ENCODE measurements at places on chromosomes 11 and 22.

DNA sequence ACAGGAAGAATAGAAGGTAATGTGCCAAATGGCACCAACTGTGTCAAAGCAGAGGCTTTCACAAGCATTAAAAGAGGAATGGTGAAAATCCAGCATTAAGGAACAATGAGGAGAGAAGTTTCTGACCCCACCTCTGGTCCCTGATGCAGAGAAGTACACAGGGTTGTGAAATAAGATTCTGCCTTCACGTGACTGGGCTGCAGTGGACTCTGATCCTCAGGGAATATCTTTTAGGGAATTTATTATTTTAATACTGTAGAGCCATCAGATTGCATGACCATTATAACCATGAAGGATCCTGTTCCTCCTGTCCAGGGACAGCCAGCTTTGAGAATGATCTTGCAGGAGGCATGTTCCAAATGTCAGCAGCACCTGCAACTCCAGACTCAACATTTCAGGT, 74.4 kb upstream of the FAR1 start:
- DNase-seq = no peak

GRCh38 chr11:96205460-96205809, 137.6 kb downstream of the MAML2 start:
- DNase-seq = no peak

DNA sequence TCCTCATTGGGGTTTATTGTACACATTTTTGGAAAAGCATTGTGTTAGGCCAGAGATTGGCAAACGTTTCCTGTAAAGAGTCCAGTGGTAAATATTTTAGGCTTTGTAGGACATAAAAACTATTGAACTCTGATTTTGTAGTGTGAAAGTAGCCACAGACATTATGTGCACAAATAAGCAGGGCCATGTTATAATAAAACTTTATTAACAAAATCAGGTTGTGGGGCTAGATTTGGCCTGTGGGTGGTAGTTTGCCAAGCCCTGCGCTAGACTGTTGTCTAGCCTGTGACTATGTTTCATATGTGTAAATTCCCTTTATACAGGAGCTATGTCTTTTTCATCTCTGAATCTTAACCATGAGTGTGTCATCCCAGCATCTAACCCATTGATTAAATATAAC, 104.1 kb downstream of the FBXO7 start:
- DNase-seq = no peak

DNA sequence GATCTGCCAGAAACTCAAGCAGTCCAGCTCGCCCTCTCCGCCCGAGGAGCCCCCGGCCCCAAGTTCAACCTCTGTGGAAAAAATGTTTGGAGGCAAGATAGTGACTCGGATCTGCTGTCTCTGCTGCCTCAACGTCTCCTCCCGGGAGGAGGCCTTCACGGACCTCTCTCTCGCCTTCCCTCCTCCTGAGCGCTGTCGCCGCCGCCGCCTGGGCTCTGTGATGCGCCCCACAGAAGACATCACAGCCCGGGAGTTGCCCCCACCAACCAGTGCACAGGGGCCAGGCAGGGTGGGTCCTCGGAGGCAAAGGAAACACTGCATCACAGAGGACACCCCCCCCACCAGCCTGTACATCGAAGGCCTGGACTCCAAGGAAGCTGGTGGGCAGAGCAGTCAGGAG, 20.8 kb downstream of the USP35 start:
- DNase-seq = no peak

DNA sequence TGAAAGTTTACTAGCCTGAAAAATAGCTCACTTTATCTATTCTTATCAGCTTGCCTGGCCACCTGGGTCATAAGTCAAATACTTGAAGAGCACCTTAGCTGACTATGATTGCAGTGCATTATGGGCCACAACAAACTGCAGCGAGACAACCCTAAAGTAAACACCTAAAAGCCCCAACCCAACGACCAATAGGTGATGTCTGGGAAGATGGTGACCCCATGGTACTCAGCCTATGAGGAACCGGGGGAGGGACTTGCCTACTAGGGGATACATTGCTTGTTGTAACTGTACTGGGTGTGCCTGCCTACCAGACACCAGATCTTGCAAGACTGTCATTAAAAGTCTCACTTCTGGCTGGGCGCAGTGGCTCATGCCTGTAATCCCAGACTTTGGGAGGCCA, 35.6 kb upstream of the APOBEC3A start:
- DNase-seq = no peak

DNA sequence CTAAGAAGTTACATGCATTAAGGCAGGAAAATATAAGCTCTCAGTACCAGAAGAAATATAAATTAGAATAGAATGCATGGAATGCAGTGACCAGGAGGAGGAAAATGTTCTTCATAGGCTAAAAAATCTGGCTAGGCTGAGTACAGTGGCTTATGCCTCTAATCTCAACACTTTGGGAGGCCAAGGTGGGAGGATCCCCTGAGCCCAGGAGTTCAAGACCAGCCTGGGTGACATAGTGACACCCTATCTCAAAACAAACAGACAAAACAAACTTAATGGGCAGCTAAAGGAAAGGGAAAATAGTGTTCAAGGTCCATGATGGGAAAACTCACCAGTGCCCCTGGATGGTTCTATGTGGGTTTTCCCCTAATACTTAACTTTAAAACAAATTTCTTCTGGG, 78.3 kb upstream of the RASSF10 start:
- DNase-seq = no peak

- DNase-seq = no peak
Observed at GRCh38 chr11:77374108-77374507, 72.6 kb upstream of the GDPD4 start.

GRCh38 chr22:23527971-23528740, 51.9 kb downstream of the IGLL1 start:
- DNase-seq = no peak

DNA sequence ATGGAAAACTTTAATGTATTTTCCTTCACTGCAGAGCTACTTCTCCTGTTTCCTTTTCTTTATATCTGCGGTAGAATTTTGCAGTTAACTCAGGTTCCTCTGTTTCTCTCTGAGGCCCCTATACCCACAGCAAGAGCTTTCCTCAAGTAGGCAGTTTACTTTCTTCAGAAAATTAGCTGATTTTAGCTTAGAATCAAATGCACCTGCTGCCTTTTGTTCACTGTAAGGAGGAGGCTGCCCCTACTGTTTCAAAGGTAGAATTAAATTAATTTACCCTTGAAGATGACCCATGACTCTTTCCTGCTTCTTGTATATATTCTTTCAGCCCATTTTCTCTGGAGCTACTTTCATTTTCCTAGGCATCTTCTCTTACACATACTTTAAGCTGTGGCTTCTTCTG, 68.7 kb upstream of the GDPD4 start:
- DNase-seq = no peak

GRCh38 chr11:22928207-22928917, 68.1 kb upstream of the CCDC179 start:
- DNase-seq = no peak

- no peak for DNase-seq
Observed at GRCh38 chr11:123228496-123229163, 33.6 kb upstream of the CLMP start.

DNA sequence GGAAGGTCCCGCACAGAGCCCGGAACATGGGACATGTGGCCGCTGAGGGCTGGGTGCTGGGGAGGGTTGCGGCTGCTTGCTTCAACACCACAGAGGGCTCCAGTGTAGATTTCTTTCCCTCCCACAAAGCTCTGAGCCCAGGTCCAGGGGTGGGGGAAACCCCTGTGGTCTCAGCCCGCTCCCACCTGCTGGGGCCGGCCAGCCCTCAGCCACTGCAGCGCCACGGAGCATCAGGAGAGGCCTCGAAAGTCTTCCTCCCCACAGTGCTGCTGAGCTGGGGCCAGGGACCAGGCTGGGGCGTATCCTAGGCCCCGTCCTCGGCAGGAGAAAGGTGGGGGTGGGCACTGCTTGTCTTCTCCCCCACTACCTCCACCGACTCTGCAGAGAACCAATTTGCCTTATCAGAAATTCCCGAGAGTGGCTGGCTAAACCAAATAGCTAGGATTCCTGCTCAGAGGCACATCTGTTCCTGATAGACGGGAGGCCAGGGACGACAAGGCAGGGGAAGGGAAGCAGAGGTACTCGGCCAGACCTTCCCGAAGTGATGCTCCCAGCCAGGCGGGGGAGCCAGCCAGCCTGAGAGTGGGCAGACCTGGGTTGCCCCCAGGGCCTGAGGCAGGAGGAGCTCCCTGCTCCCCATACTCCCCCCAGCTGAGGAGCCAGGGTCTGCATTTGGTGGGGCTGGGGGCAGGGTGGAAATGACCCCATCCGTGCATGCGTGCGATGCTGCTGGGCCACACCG, 18.7 kb downstream of the IGF2 start:
- DNase-seq = no peak

GRCh38 chr11:45982656-45983470, 60.4 kb downstream of the LARGE2 start:
- no peak for DNase-seq

GRCh38 chr11:79506734-79507344, 66.0 kb upstream of the TENM4 start:
- DNase-seq = no peak

DNA sequence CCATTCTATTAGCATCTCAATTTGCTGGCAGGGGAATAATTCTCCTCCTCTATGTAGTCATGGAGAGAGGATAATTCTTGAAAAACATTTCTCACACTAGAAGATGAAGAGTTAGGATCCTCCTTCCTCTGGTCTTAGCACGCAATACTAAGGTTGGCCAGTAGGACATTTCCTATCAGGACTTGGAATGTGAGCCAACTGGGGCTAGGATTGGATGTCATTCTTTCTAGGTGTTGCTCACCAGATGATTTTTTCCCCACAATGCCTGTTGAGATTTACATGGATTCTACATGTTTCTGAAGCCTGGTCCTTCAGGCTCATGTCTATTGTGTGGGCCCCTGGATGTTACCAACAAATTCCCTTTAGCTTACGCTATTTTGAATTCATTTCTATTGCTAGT, 28.0 kb downstream of the SLN start:
- DNase-seq = no peak

GRCh38 chr22:38494939-38495338, 11.2 kb downstream of the DDX17 start:
- DNase-seq = no peak

DNA sequence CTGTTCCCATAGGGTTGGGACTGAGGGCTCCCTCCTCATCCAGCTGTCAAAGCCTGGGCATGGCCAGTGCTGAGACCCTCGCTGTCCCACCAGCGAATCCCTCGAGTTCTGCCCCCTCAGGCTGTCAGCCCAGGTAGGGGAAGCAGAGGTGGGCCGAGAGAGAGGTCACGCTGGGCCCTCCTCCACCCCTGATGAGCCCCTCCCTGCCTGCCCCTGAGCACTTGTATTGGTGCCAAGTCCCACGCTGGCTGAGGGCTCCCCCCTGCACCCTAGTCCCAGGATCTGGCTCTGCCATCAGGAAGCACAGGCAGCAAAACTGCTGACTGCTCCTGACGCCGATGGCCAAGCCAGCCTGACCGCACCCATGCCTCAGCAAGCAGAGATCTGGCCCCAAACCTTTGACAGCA, 3.3 kb downstream of the PRR33 start:
- DNase-seq = no peak

DNA sequence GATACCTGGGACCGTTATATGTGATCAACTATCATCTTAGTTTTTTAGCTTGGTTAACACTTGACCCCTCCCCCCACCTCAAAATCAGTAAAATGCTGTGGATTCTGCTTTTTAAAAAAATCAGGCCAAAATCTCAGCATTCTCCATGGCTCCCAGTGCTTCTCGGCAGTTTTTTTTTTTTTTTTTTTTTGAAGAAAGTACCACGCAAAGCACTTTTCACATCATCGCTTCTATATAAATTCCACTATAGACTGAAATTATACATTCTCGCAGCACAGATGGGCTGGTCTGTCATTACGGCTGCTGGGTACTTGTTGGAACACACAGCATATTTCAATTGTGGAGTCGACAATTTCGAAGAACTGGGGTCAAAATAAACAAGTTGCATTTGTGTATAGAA, 67.7 kb upstream of the PPARA start:
- no peak for DNase-seq

DNA sequence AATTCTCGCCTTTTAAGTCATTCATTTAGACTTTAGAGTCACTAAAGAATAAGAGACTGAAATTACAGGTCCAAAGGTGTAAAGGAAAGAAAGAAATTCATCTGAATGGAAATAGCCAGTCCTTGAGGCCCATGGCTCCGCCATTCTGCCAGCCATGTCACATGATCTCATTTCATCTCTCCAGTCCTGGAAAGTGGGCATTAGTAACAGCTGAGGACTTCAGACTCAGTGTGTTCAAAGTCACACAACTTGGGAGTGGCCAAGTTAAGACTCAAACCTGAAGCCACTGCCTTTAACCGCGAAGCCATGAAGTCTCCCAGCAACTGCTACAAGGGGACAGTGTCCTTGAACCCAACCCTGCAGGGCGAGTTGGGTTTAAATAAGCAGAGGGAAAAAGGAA, 103.7 kb downstream of the PRR5L start:
- DNase-seq = no peak

DNA sequence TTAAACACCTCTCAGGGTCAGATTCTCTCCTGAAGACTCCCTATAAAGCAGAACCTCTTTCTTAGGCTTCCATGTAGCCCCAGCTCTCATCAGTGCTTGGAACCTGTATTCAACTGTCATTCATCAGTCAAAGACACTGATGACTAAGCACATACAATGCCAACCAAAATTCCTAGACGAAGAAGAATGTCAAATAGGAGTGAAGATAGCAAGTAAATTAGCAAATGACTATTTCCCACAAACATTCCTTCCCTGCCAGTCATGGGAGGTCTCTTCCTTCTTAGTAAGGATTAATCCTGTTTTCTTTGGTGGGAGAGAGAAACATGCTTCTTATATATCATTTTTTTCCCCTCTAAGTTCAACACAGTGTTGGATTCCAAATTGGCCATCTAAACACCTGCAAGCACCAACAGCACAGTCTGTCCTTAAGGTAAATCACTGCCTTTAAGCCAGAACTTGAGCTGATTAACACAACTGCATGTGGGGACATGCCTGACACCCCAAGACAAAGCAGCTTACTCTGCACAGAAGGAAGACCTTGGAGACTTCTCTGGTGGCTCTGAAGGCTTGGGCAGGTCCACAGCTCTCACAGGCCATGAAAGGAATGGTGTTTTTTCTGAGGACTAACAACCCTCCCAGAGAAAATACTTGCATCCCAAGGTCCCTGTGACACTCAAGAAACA, 47.5 kb upstream of the ME3 start:
- no peak for DNase-seq

GRCh38 chr11:61125310-61125684, 23.0 kb downstream of the CD5 start:
- DNase-seq = no peak

DNA sequence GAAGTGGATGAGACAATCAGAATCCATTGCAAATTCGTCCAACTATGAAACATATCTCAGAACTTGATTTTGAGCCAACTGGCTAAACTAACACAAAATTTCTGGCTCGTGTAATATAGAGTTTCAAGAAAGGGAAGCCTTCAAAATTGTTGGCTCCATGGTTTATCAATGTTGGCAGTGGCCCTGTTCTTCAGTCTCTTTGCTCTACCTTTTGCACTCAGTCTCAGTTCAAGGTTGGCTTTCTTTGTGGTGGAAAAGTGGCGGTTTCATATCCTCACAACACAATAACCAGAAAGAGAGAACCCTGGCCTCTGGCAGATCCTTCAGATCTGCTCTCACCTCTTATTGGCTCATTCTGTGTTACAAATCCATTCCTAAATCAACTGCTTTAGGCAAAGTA, 473.8 kb upstream of the API5 start:
- no peak for DNase-seq

GRCh38 chr22:30506507-30506968, 1.0 kb upstream of the SEC14L4 start:
- DNase-seq = peak; percentile 92

Data from hematopoietic multipotent progenitor cell treated with erythropoietin and hydrocortisone succinate and interleukin-3 and kit ligand, for 15 days (in vitro differentiated cells).